CD4-positive, alpha-beta T cell (primary cell): ENCODE measurements at places on chromosomes 7 and 10. TPM values are rescaled to one million over a fixed set of nuclear protein-coding genes. Genes with fewer than 3 reads are reported as not detected.
A peak's percentile ranks its signal among the peaks of the same experiment; 100 is the strongest.

DNA sequence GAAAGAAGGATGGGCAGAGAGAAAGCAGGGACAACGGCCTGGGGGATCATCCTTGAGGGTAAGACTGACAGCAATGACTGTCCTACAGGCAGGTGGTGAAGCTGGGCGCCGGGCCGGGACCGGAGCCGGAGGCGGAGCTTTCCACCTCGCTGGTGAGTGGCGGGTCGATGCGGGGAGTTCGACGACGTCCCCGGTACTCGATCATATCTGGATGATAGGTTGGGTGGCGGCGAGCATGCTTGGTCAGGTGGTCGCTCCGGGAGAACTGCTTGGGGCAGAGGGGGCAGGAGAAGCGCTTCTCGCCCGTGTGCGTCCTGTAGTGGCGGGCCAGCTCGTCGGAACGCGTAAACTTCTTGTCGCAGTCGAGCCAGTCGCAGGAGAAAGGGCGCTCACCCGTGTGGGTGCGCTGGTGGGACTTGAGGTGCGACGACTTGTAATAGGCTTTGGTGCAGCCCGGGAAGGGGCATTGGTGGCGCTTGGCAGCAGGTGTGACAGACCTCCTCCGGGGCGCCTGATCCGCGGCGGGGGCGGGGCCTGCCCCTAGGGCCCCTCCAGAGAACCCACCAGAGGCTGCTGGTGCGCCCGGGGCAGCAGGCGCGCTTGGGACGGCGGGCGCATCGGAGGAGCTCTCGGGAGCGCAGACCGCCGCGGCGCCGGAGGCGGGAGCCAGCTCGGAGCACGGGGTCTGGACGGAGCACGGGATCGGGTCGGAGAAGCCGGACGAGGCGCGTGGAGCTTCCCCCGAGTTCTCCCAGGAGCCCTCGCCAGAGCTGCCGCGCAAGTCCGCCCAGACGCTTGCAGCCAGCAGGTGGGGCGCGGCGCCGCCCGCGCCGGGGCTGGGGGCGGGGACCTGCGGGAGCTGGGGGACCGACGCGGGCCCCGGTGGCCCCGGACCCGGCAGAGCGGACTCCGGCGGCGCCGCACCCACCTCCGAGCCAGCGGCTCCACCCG lies 752 bp downstream of the KLF14 start:
- H3K4me1 ChIP-seq = peaks cover 5% of the 10 kb centered on the region
- no peaks in the 10 kb centered on the region for H3K36me3 ChIP-seq
- H3K4me3 ChIP-seq = no peak overlapping the region
- no peak overlapping the region for H3K27ac ChIP-seq
- DNase-seq = peak; percentile 47

DNA sequence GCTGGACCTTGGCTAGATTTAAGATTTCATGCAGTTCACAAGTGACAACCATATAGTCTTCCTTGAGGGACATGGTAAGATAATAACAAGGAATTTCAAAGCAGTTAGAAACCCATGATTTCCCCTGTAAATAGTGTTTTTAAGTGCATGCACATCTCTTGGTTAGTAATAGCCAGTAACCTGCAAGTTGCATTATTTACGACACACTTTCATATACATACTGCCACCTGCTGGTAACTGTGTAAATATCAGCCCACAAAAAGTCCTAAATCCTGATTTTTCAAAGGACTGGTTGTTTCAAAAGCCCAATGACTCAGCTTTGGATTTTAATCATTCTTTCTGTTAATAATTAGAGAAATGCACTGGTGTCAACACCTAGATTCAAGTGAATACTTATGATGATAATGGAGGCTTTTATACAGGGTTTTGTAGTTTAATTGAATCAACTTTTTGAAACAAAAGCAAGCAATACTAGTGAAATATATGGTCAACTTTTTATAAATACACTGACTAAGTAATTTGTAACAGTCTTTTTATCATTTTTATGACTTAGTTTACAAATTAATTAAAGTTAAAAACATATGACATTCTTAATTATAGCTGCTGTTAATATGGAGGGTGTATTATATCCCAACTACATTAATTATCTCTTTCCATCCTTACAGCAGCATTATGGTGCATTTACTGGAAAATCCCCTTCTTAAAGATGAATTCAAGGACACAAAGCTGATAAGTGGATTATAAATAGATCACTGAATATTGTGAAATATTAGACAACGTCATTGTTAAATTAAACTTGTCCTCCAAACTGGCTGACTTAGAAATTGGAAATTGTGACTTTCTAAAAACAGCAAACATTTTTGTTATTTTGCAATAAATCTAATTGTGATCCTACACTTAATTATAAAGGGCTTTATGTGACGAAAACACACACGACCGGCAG lies 367.7 kb upstream of the SEMA3D start:
- no peaks in the 10 kb centered on the region for H3K36me3 ChIP-seq
- no peak overlapping the region for H3K4me3 ChIP-seq
- no peaks in the 10 kb centered on the region for H3K27me3 ChIP-seq
- H3K27ac ChIP-seq = no peak overlapping the region
- H3K4me1 ChIP-seq = no peaks in the 10 kb centered on the region

- no peaks in the 10 kb centered on the region for H3K4me1 ChIP-seq
- no peak overlapping the region for H3K4me3 ChIP-seq
- DNase-seq = no peak
- no peaks in the 10 kb centered on the region for H3K27me3 ChIP-seq
- no peaks in the 10 kb centered on the region for H3K36me3 ChIP-seq
- no peak overlapping the region for H3K27ac ChIP-seq
Measured at GRCh38 chr7:69906283-69906995, 308.2 kb downstream of the AUTS2 start.

- H3K36me3 ChIP-seq = peaks cover 36% of the 10 kb centered on the region
- DNase-seq = no peak
- H3K4me3 ChIP-seq = no peak overlapping the region
- peak overlapping the region; percentile 94 for H3K27ac ChIP-seq
Measured at GRCh38 chr7:44984478-44984758, 5.6 kb upstream of the MYO1G start.

- no peaks in the 10 kb centered on the region for H3K36me3 ChIP-seq
- H3K27ac ChIP-seq = no peak overlapping the region
- no peak for DNase-seq
- no peak overlapping the region for H3K4me3 ChIP-seq
Measured at GRCh38 chr7:46776790-46777189, 805.1 kb downstream of the TNS3 start.

- no peaks in the 10 kb centered on the region for H3K4me1 ChIP-seq
- H3K4me3 ChIP-seq = no peak overlapping the region
- H3K27me3 ChIP-seq = no peaks in the 10 kb centered on the region
- no peak overlapping the region for H3K27ac ChIP-seq
- peaks cover 2% of the 10 kb centered on the region for H3K36me3 ChIP-seq
- no peak for DNase-seq
Measured at GRCh38 chr7:151699147-151699927, 177.6 kb downstream of the PRKAG2 start.

- no peak overlapping the region for H3K27ac ChIP-seq
- H3K36me3 ChIP-seq = peaks cover 36% of the 10 kb centered on the region
- H3K27me3 ChIP-seq = no peaks in the 10 kb centered on the region
- DNase-seq = no peak
Measured at GRCh38 chr7:16606704-16607103, 38.9 kb downstream of the ANKMY2 start.

DNA sequence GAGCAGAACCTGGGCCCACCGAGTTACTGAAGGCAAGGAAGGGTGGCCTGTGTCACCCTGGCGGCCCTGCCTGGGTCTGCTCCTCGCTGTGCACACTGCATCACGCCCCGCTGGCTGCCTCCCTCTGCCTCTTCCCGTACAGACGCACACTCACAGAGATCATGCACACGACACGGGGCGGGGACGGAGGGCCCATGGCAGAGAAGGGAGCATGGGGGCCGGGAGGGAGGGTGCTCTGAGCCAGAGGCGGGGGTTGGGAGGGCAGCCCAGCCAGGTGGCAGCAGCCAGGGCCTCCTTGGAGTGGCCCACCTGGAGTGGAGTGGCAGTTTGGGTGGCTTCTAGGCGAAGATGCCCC lies 16.6 kb downstream of the BUD23 start:
- H3K4me3 ChIP-seq = no peak overlapping the region
- H3K4me1 ChIP-seq = peaks cover 4% of the 10 kb centered on the region
- peaks cover 51% of the 10 kb centered on the region for H3K36me3 ChIP-seq
- DNase-seq = no peak
- H3K27me3 ChIP-seq = no peaks in the 10 kb centered on the region

- H3K36me3 ChIP-seq = no peaks in the 10 kb centered on the region
- no peak for DNase-seq
- no peaks in the 10 kb centered on the region for H3K4me1 ChIP-seq
Measured at GRCh38 chr7:81293806-81294205, 375.0 kb upstream of the SEMA3C start.

- H3K27ac ChIP-seq = no peak overlapping the region
- no peaks in the 10 kb centered on the region for H3K4me1 ChIP-seq
- H3K27me3 ChIP-seq = no peaks in the 10 kb centered on the region
- H3K4me3 ChIP-seq = no peak overlapping the region
- H3K36me3 ChIP-seq = no peaks in the 10 kb centered on the region
- DNase-seq = no peak
Measured at GRCh38 chr10:15760681-15761080, 41.0 kb upstream of the ITGA8 start.

GRCh38 chr10:120969219-120969645 lies 118.1 kb downstream of the WDR11 start:
- no peaks in the 10 kb centered on the region for H3K4me1 ChIP-seq
- no peak overlapping the region for H3K27ac ChIP-seq
- DNase-seq = no peak
- H3K27me3 ChIP-seq = no peaks in the 10 kb centered on the region
- H3K36me3 ChIP-seq = no peaks in the 10 kb centered on the region
- H3K4me3 ChIP-seq = no peak overlapping the region

- peaks cover 5% of the 10 kb centered on the region for H3K4me1 ChIP-seq
- no peak for DNase-seq
- no peak overlapping the region for H3K4me3 ChIP-seq
- H3K27ac ChIP-seq = no peak overlapping the region
- H3K36me3 ChIP-seq = no peaks in the 10 kb centered on the region
- H3K27me3 ChIP-seq = peaks cover 44% of the 10 kb centered on the region
Measured at GRCh38 chr10:21174715-21175495, 277.8 kb upstream of the NEBL start.

DNA sequence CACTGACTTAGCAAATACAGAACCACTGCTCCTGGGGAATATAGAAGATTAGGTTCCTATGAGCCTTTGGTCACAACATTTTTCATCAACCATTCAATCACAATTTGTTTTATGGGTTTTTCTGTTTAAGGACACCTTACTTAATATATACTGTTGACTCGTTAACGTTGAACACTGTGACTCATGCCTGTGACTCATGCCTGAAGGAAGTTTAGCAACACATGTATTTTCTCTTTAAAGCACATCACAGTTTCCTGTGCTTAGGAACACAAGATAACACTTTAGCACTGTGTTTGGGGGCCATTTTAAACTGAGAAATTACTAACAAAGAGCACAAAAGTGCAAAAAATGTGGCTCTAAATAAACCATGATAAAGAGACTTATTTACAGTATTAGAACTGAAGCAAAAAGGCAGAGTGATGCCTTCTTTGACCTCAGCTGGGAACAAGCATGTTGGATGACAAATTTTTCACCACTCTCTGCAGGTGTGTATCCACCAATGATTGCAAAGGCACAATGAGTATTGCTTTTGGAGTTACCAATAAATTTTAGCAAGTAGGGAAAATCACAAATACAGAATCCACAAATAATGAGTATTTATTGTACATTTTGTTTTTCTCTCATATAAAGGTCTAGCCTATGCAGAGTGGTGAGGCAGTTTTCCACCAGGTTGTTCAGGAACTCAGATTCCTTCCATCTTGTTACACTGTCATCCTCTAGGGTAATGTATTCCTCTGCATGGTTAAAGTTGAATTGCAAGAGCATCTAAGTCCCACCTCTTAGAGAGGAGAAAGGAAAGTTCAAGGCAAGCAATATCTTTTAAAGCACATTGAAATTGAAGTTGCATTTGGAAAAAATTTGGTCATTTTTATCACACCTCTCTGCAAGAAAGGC lies 7.3 kb downstream of the FGFBP3 start:
- DNase-seq = no peak
- peaks cover 2% of the 10 kb centered on the region for H3K4me1 ChIP-seq
- no peaks in the 10 kb centered on the region for H3K36me3 ChIP-seq
- no peak overlapping the region for H3K4me3 ChIP-seq

GRCh38 chr10:22649390-22649841 lies 65.0 kb downstream of the PIP4K2A start:
- H3K27ac ChIP-seq = peak overlapping the region; percentile 58
- no peaks in the 10 kb centered on the region for H3K36me3 ChIP-seq
- no peaks in the 10 kb centered on the region for H3K27me3 ChIP-seq

DNA sequence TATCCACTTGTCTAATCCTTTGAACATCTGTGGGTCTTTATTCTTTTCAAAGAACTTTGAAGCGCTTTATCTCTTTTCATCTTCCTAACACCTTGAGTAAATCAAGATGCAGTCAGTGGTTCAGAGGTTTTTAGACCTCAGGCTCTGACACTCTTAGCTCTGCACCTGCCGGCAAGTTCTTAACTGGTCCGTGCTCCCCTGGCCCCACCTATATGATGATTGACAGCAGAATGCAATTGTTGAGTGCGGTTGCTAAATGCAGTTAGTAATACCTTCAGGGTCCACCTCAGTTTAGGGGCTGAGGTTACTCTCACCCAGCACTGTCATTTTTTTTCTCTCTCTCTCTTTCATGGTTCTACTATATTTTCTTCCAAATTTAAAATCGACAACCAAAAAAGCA lies 854.2 kb upstream of the AUTS2 start:
- DNase-seq = no peak
- no peak overlapping the region for H3K27ac ChIP-seq
- H3K27me3 ChIP-seq = no peaks in the 10 kb centered on the region
- H3K4me1 ChIP-seq = no peaks in the 10 kb centered on the region
- no peaks in the 10 kb centered on the region for H3K36me3 ChIP-seq

DNA sequence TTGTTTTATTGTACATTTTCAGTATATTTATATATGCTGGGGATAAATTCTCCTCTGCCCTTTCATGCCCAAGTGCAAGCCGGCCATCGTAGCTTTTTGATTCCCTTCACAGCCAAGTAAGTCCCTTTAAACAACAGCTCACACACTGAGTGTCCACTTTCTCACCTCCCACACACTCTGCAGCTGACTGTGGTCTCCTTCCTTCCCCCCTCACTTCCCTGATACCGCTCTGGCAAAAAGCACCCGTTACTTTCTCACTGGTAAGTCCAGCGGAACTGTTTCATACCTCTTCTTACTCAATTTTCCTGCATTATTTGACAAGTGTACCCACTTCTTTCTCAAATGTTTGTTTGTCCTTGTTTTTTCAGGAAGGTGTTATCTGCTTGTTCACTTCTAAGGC lies 35.2 kb downstream of the MGAM start:
- H3K36me3 ChIP-seq = no peaks in the 10 kb centered on the region
- no peaks in the 10 kb centered on the region for H3K4me1 ChIP-seq
- no peak for DNase-seq
- no peaks in the 10 kb centered on the region for H3K27me3 ChIP-seq
- no peak overlapping the region for H3K27ac ChIP-seq
- no peak overlapping the region for H3K4me3 ChIP-seq

- no peaks in the 10 kb centered on the region for H3K27me3 ChIP-seq
- DNase-seq = no peak
- no peak overlapping the region for H3K27ac ChIP-seq
Measured at GRCh38 chr10:79106256-79107050, 37.7 kb downstream of the ZMIZ1 start.

STEAP2 gene
- not detected for total RNA-seq

LIPF gene
- not detected for total RNA-seq

SLC18A2 gene
- total RNA-seq = 0.92 TPM

C10orf62 gene
- total RNA-seq = not detected

CAV1 gene
- not detected for total RNA-seq

GPR146 gene
- total RNA-seq = 9.9 TPM

NKX1-2 gene
- not detected for total RNA-seq
